Kidney epithelial cell (primary cell): ENCODE measurements at places on chromosomes 3 and 15. TPM values are rescaled to one million over a fixed set of nuclear protein-coding genes. Genes with fewer than 3 reads are reported as not detected.

DNA sequence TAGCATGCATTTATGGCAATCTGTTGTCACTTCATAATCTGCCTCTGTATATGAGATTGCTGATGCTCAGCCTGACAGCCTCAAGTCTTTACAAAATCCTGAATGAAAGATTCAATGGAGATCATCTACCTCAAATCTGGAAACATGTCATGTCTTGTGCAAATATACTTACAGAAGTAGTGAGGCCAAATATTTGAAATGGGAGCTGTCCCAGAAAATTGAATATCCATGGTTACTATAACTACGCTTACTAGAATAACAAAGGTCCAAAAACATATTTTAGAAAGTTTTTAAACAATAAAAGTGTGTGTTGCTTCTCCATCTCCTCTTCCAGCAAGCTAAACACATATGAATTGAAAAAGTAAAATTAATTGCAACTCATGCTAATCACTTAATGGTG, 133.2 kb upstream of the DPH6 start:
- DNase-seq: no peak

Gene RAB27A
- 5.0 and 7.7 TPM in 2 replicates for total RNA-seq

DNA sequence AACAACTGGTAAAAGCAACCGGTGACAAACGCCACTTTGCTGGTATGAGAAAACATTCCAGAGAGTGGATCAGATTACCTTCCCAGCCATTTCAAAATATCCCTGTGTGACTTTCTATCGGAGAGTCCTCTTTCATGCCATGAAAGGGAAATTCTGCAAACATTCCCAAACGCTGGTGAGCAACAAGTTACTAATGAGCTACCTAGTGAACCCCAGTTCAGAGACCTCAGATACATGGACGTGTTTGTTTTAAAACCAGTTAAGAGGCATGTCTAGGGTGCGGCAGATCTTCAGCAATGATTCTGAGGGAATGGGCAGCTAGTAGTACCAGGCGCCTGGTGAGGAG, 418.2 kb upstream of the NR2F2 start:
- no peak for DNase-seq

GRCh38 chr3:133931084-133931483, 35.4 kb upstream of the RAB6B start:
- no peak for DNase-seq

DNA sequence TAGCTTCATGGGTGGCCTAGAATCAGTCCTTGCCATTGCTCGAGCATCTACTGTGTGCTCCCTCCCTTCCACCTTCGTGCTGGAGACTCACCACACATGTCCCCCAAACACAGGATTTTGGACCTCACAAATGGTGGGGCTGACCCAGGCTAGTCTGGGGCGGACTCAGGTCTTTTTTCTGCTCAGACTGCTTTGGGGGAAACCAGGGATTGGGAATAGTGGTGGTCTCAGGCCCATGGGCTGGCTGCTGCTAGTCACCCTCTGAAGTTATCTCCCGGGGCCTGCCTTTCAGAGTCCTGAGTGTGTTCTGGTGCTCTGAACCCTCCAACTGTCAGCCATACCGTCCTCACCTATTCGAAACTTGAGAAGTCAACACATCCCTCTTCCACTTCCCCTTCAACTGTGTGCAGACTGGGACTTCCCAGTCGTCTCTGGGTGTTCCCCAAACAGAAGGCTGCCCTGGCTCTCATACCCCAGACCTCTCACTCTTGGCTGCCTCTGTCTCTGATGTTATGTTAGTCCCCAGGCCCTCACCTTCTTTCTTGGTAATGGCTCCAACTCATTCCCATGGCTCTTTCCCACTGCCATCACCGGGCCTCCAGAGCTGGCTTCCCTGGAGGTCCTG, 46.0 kb downstream of the PPCDC start:
- no peak for DNase-seq

DNA sequence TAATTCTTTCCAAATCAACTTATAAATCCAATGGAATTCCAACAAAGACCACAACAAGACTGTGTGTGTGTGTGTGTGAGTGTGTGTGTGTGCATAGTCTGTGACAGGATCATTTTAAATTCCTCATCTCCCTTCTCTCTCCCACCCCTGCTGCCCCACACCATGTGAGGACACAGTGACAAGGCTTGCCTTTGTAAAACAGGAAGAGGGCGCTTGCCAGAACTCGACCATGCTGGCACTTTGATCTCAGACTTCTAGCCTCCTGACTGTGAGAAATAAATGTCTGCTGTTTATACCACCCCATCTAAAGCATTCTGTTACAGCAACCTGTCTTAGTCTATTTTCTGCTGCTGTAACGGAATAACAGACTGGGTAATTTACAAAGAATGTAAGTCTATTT, 99.1 kb downstream of the NSMCE3 start:
- no peak for DNase-seq

DNA sequence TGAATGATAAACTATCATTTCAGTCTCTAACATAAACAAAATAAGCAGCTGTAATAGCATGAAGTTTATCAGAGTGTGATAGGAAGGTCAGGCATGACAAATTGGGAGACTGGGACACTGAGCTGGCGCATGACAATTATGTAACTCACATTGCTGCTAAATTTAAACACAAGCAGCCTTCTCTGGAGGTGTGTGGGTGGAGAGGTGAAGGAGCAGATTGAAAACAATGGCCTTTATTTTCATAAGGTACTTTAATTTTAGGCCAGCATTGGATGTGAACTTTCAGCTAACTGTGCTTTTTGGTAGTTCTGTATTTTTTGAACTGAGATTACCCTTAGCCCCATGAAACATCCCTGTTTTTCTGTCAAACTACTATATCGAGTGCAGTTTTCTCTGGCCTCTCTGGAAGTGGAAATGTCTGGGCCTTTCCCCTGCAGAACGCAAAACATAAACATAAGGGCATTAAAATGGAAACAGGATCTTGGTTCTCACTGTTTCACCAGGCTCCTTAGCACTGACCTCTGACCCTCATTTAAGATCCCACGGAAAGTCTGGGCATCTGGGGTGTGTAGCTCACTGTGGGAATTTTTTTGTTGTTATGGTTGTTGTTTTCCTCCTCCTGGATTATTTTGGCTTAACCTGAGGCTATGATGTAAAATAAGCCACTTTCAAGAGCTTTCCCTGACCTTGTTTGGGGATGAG, 160.1 kb upstream of the DPH6 start:
- DNase-seq: no peak

- no peak for DNase-seq
Observed at GRCh38 chr3:13705051-13705450, 156.1 kb downstream of the FBLN2 start.

Gene LNP1
- total RNA-seq: 1.6 and 2.3 TPM in 2 replicates

Gene IRAK2
- total RNA-seq: 65.5 and 72.8 TPM in 2 replicates
